ENCODE measurements at places on chromosomes 3 and 15.

DNA sequence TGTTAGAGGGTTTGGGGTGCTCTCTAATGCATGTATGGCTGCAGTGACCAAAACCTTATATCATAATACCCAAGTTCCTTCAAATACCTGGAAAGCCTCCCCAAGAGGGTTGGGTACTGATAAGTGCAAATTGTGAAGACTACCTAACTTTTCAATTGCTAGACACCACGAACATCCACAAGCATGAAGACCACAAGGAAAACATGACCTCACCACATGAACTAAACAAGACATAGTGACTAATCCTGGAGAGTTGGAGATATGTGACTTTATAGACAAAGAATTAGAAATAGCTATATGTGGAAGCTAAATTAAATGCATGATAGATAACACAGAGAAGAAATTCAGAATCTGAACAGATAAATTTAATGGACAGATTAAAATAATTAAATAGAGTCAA, 23.9 kb upstream of the AADACL2 start:
- no peak for DNase-seq

- no peak for DNase-seq
Observed at GRCh38 chr15:91484141-91484540, 369.4 kb upstream of the SLCO3A1 start.

GRCh38 chr3:79011821-79012529, 755.8 kb downstream of the ROBO1 start:
- no peak for DNase-seq

GRCh38 chr3:107430996-107431245, 53.7 kb downstream of the CCDC54 start:
- peak; percentile 5 for DNase-seq

GRCh38 chr3:108931035-108931434, 22.6 kb downstream of the GUCA1C start:
- no peak for DNase-seq

GRCh38 chr3:133477487-133477886, 77.6 kb downstream of the BFSP2 start:
- no peak for DNase-seq

DNA sequence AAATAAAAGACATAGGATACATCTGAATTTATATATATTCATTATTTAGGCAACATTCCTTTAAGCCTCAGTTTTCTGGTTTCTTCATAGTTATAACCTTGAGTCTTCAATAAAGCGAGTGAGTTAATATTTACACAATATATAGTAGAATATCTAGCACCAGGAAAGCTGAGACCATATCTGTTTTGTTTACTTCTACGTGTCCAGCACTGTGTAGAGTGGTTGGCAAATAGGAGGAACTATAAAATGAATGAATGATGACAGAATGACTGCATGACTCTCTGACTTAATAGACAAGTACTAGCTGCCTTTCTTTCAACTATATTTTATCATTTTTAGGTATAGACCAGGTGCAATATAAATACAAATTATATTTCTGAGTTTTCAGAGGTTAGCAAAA, 197.8 kb upstream of the RBMS3 start:
- DNase-seq, result no peak

DNA sequence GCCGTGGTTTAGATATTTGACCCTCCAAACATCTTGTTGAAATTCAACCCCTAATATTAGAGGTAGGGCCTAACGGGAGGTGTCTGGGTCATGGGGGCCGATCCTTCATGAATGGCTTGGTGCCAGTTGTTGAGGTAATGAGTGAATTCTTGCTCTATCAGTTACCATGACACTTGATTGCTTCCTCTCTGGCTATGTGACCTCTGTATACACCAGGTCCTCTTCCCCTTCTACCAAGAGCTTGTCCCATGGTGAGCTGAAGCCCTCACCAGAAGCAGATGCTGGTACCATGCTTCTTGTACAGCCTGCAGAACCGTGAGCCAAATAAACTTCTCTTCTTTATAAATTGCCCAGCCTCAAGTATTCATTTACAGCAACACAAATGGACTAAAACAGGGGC, 41.8 kb upstream of the TIPARP start:
- DNase-seq, result no peak

DNA sequence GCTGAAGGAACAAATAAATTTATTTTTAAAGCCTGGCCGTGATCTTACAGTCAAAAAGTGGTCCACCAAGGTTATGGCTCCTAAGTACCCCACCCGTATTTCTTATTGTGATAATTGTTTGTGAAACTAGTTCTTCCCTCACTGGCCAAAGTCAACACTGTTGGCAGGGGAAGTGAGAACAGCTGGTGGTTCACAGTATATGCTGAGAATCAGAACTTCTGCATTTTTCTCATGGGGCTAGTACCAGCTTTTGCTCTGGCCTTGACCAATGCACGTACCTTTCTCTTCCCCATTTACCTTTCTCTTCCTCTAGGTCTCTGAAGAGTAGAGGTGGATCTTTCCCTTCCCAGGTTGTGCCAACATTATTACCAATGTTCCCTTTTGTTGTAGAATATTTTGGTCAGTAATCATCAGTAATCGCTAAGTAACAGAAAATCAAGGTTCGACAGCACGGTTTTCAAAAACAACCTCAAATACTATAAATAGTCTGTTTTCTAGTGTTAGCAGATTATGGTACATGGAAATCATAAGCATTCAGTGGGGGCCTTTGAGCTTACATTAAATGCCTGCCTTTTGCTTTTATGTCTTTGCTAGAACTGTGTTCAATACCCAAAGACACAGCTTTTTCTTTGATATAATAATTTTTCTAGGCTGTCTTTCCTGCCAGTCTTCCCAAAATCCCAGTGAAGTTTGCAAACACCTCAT, 268.0 kb downstream of the LPP start:
- no peak for DNase-seq

- no peak for DNase-seq
Observed at GRCh38 chr15:59587085-59587826, 24.3 kb upstream of the GCNT3 start.

DNA sequence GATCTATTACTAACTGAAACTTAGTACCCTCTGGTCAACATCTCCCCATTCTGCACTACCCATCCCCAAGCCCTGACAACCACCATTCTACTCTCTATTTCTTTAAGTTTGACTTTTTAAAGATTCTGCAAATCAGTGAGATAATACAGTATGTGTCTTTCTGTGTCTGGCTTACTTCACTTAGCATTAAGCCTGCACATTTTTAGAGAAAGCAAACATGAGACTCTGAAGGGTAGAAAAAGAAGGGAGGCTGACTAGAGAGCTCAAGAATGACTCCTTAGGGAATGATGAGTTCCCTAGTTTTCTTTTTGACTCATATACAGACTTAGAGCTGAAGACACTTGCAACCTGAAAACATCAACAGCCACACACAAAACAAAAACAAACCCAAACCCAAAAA, 311.3 kb downstream of the SQOR start:
- DNase-seq, result no peak

DNA sequence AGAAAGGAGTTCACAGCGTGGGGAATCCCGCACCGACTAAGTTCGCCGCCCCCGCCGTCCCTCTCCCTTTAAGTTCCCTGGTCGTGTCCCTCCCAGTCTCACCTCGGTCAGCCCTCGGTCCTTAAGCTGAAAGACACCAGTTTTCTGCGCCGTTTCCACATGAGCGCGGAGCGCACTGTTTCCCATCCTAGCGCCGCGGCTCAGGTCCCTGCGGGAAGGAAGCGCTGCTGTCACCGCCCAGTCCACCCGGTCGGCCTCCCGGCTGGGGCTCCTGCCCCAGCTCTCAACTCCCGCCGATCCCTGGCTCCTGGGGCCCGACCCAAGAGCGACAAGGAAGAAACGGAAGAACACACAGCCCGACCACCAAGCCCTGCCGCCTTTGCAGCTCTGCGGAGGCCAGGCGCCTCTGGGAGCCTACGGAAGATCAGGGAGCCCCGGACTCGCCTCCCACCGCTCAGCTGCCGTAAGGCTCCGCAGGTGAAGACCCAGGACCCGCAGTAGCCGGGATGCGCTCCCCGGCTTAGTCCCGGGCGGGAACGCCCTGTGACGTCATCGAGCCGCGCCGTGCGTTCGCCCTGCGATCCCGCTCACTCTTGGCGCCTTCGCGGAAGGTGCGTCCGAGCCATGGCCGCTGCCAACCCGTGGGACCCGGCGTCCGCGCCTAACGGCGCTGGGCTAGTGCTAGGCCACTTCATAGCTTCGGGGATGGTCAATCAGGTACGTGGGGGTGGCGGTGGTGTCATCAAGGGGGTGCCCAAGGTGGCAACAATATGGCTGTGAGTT, at the start of the genes HAUS2 and LRRC57:
TSS of gene HAUS2 (plus strand) at position 590 of the 783 bp plus-strand sequence. CDS start at position 625, 35 bp downstream.
TSS of gene LRRC57 (minus strand) at position 545 of the 783 bp plus-strand sequence. CDS start at position 186, 359 bp downstream.
- peak; percentile 87 for DNase-seq

GRCh38 chr3:54988838-54989630, 61.2 kb upstream of the LRTM1 start:
- DNase-seq, result no peak

- no peak for DNase-seq
Observed at GRCh38 chr3:85475346-85475745, 516.6 kb downstream of the CADM2 start.

GRCh38 chr3:28978092-28978491, 302.8 kb upstream of the RBMS3 start:
- no peak for DNase-seq

DNA sequence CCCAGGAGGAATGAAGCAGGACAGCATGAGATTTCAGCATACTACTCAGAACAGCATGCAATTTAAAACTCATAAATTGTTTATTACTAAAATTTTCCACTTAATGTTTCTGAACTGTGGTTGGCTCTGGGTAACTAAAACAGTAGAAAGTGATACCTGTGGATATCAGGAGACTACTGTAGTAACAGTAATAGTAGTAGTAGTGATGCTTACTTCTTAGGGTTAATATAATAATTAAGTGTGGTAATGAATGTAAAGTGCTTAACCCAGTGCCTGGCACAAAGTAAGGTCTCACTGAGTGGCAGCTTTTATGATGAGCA, 117.3 kb downstream of the NR1I2 start:
- no peak for DNase-seq

DNA sequence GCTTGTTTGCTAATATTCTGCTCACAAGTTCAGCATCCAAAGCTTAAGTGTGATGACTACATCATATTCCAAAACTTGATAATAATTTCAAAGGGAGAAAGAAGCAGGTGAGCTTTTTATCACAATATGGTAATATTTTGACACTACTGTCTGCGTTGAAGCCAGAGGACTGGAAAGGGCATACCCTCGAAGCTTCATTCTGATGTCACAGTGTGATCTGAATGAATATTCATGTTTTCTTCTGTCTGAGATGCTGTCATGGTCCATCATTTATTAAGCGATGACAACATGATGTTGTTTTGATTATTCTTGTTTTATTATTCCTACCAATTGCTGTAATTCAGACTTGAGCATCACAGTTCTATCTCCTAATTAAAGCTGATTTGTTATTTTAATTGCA, 625.4 kb downstream of the ZPLD1 start:
- DNase-seq, result no peak

- no peak for DNase-seq
Observed at GRCh38 chr3:20317616-20318015, 131.6 kb upstream of the SGO1 start.

GRCh38 chr15:38885471-38885952, 320.9 kb upstream of the RASGRP1 start:
- no peak for DNase-seq

DNA sequence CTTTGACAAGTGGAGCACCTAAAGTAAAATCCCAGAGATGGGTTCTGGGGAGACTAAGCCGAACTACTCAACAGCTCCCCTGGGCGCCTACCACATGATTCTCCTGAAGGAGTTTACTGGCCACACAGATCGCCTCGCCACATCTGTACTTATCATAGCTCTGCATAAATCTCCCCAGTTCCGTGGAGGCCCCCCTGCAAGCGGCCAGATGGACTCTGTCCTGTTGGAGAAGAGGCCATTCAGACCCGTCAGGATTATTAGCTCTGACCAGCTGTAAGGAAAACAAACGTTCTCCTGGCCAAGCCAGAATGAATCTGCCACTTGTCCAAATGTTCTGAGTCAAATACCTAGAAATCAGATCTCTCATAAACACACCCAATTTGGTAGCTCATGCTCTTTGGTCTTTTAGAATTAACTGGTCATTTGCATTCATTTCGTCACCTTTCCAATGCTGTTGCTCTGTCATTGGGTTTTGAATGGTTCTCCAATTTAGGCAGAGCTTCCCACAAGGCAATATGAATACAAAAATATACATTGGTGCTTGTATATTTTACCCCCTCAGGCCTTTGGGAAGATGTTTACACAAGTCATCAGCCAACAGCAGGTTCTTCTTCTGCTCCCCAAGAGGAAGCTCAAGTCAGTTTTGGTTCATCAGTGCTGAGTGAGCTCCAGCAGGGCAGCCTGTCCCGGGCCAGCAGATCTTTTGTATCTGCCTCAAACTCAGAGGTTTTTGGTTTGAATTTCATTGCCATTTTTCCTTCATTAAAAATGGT, 124.5 kb downstream of the THSD4 start:
- DNase-seq, result no peak

- no peak for DNase-seq
Observed at GRCh38 chr3:16362770-16363169, 97.8 kb downstream of the OXNAD1 start.

DNA sequence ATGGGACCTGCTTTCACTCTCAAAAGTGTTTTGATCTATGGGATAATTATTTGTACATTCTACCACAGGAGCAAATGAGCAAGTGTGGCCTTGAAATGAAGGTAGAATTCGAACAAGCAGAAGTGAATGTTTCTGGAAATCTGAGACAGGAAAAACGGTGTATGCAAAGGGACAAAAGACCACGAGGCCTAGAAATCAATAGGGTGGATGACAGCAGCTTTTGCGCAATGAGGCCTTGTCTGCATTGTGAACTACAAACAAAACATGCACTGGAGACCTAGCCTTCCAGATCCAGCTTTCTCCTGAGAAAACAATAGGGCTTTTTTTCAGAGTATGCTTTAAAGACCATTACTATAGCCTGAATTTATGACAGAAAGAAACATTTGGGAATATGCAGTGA, 1137.0 kb downstream of the ROBO2 start:
- DNase-seq, result no peak

GRCh38 chr3:23991306-23991682, 46.2 kb downstream of the NR1D2 start:
- no peak for DNase-seq

- no peak for DNase-seq
Observed at GRCh38 chr3:445960-446359, 249.4 kb downstream of the CHL1 start.

DNA sequence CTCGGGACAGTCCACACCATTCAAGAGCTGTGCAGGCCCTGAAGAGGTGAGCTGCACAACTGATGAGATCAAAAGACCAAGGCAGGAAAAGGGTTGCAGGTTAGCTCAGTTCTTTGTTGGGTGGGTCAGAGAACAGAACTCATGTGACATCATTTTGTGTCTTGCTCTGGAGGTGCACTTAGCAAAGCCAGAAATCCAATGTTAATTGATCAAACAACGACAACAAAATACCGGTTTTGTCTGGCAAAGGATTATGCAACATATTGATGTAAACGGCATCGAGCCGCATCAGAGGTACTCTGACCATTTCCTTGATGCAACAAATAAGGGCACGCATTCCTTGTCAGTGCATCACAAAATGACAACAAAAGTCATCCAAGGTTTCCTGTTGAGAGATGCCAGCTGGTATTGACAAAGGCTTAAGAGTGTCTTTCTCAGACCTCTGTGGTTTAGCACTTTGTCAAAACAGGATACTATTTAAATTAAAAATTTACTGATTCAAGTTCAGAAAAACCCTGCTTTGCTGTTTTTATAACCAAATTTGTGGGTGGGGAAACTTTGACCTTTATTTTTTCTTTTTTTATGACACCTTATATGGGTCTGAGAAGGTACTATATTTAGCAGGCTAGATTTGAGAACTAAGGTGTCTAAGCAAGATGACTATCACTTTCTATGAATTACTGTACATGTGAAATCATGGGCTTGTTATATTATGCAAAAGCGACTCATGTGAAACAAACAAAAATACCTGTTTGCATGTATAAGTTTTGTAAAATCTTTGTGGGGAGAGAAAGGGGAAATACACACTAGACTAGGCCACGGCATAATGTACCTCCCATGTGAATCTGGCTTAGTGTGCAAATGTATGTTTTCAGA, 496.1 kb downstream of the FOXP1 start:
- DNase-seq, result peak; percentile 56

Measured in effector CD4-positive, alpha-beta T cell (primary cell).